A549 treated with RU486 at 1 μM for 4 hours (cell line): ENCODE measurements at places on chromosomes 2 and 18. TPM values are rescaled to one million over a fixed set of nuclear protein-coding genes. Genes with fewer than 3 reads are reported as not detected.

CYTIP gene
- total RNA-seq: not detected in 5 replicates

CD226 gene
- 0.08 to 0.10 TPM (median 0.09 TPM) in 3 of 5 replicates, not detected in the others for total RNA-seq

EFR3B gene
- 11.7 to 14.9 TPM (median 13.9 TPM) in 5 replicates for total RNA-seq

INO80D gene
- total RNA-seq: 0.88 to 2.1 TPM (median 1.8 TPM) in 5 replicates

SOWAHC gene
- total RNA-seq: 8.4 to 18.4 TPM (median 17.2 TPM) in 5 replicates

FER1L5 gene
- total RNA-seq: not detected in 5 replicates

IL36G gene
- not detected in 5 replicates for total RNA-seq

GALR1 gene
- not detected in 5 replicates for total RNA-seq

OR6B2 gene
- not detected in 5 replicates for total RNA-seq

ASXL3 gene
- total RNA-seq: not detected in 5 replicates

UGT1A4 gene
- 0.05 to 0.10 TPM in 2 of 5 replicates, not detected in the others for total RNA-seq

LTBP1 gene
- total RNA-seq: 15.7 to 28.3 TPM (median 26.4 TPM) in 5 replicates

MXD1 gene
- 1.1 to 2.4 TPM (median 2.0 TPM) in 5 replicates for total RNA-seq

METTL5 gene
- 65.0 to 115 TPM (median 68.6 TPM) in 5 replicates for total RNA-seq

FAM117B gene
- total RNA-seq: 1.5 to 2.8 TPM (median 2.3 TPM) in 5 replicates

ARL4C gene
- total RNA-seq: 82.1 to 96.1 TPM (median 92.1 TPM) in 5 replicates

GCKR gene
- 0.17 to 0.62 TPM (median 0.42 TPM) in 4 of 5 replicates, not detected in the other for total RNA-seq

SLC5A7 gene
- total RNA-seq: not detected in 5 replicates

KIAA2012 gene
- not detected in 5 replicates for total RNA-seq

NOSTRIN gene
- total RNA-seq: 1.7 to 2.3 TPM (median 2.0 TPM) in 5 replicates

MLPH gene
- total RNA-seq: 189 to 291 TPM (median 256 TPM) in 5 replicates

MC5R gene
- total RNA-seq: 0.07 TPM in 1 of 5 replicates, not detected in the others

ARHGAP15 gene
- not detected in 5 replicates for total RNA-seq

DNAJC5G gene
- not detected in 5 replicates for total RNA-seq

DSC2 gene
- 0.93 to 1.8 TPM (median 1.3 TPM) in 5 replicates for total RNA-seq

NXPH2 gene
- total RNA-seq: not detected in 5 replicates

SCN3A gene
- 0.02 TPM in 2 of 5 replicates, not detected in the others for total RNA-seq

SMAD7 gene
- total RNA-seq: 19.5 to 25.9 TPM (median 21.1 TPM) in 5 replicates

KLHL14 gene
- not detected in 5 replicates for total RNA-seq

MOGAT1 gene
- not detected in 5 replicates for total RNA-seq

MPV17 gene
- total RNA-seq: 69.2 to 99.8 TPM (median 85.7 TPM) in 5 replicates

ADD2 gene
- 20.0 to 28.1 TPM (median 23.1 TPM) in 5 replicates for total RNA-seq

LRP2 gene
- not detected in 5 replicates for total RNA-seq

TFPI gene
- 22.2 to 62.8 TPM (median 54.6 TPM) in 5 replicates for total RNA-seq

ADAM23 gene
- 8.5 to 11.2 TPM (median 9.6 TPM) in 5 replicates for total RNA-seq

NRBP1 gene
- total RNA-seq: 125 to 139 TPM (median 132 TPM) in 5 replicates

DNER gene
- total RNA-seq: 3.3 to 7.7 TPM (median 5.6 TPM) in 5 replicates

FTCDNL1 gene
- total RNA-seq: 1.8 to 2.8 TPM (median 2.5 TPM) in 5 replicates

RNF138 gene
- 13.4 to 16.5 TPM (median 14.1 TPM) in 5 replicates for total RNA-seq

CNDP2 gene
- 69.4 to 95.1 TPM (median 78.3 TPM) in 5 replicates for total RNA-seq

GPR75 gene
- 1.5 to 1.6 TPM (median 1.6 TPM) in 5 replicates for total RNA-seq

LYG2 gene
- total RNA-seq: 0.17 TPM in 1 of 5 replicates, not detected in the others

CPLX4 gene
- total RNA-seq: not detected in 5 replicates

CELF4 gene
- not detected in 5 replicates for total RNA-seq

MAP2 gene
- 0.40 to 0.80 TPM (median 0.44 TPM) in 5 replicates for total RNA-seq

XDH gene
- total RNA-seq: 1.4 to 2.4 TPM (median 1.5 TPM) in 5 replicates

ACVR1C gene
- total RNA-seq: 0.01 to 0.06 TPM in 2 of 5 replicates, not detected in the others

GKN1 gene
- total RNA-seq: 0.34 to 1.2 TPM (median 0.54 TPM) in 5 replicates

YWHAQ gene
- 688 to 828 TPM (median 710 TPM) in 5 replicates for total RNA-seq

GPR45 gene
- not detected in 5 replicates for total RNA-seq

ANKRD30BL gene
- not detected in 5 replicates for total RNA-seq

LDLRAD4 gene
- 1.1 to 2.8 TPM (median 1.3 TPM) in 5 replicates for total RNA-seq

CCDC74B gene
- total RNA-seq: 5.4 to 7.8 TPM (median 6.5 TPM) in 5 replicates

RTP5 gene
- not detected in 5 replicates for total RNA-seq

SERPINB11 gene
- 0.22 TPM in 1 of 5 replicates, not detected in the others for total RNA-seq

POTEC gene
- total RNA-seq: not detected in 5 replicates

LBX2 gene
- total RNA-seq: 2.7 to 4.1 TPM (median 3.4 TPM) in 5 replicates

C2orf15 gene
- total RNA-seq: 0.42 to 0.64 TPM (median 0.50 TPM) in 4 of 5 replicates, not detected in the other

CCDC141 gene
- not detected in 5 replicates for total RNA-seq
